ENCODE measurements at places on chromosomes 3 and 15.
A peak's percentile ranks its signal among the peaks of the same experiment; 100 is the strongest.

GRCh38 chr3:196178993-196179379 lies 32.2 kb downstream of the ZDHHC19 start:
- no peak for DNase-seq

GRCh38 chr3:116045314-116045713 lies 400.0 kb downstream of the LSAMP start:
- DNase-seq, result no peak

DNA sequence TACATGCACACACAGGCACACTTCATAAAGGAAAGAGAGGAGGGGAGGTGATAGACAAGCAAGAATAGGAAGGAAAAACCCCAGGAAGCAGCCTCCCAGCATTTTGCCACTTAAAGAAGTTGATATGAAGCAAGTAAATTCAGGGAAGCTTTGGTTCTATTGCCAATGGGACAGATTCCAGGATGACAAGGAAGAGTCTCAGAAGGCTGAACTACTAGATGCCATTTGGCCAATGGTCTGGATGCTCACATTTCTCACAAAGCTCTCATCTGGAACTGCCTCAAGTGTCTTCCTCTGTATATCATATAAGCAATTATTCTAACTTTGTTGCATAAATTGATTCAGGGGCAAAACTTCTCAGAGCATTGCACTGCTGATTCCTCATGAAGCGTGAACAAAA lies 78.8 kb upstream of the STRIT1 start:
- no peak for DNase-seq

DNA sequence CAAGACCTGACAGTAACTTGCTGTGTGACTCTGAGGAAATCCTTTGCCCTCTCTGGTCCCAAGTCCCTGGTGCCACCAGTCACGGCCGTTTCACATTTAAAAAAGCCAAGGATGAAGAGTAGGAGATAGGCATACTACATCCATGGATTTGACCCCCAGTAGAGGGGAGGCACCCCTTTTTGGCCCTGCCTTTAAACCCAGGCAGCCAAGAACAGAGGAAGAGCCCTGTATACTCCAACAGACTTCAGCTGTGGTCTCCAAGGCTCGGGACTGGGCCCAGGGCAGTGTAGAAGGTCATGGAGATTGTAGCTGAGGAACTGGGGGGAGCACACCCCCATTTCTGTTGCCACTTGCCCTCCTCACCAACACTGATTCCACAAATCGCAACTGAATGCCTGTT lies 3.7 kb downstream of the CAV3 start:
- no peak for DNase-seq

- no peak for DNase-seq
These were observed 291.1 kb downstream of the CHL1 start for GRCh38 chr3:487614-488013.

DNA sequence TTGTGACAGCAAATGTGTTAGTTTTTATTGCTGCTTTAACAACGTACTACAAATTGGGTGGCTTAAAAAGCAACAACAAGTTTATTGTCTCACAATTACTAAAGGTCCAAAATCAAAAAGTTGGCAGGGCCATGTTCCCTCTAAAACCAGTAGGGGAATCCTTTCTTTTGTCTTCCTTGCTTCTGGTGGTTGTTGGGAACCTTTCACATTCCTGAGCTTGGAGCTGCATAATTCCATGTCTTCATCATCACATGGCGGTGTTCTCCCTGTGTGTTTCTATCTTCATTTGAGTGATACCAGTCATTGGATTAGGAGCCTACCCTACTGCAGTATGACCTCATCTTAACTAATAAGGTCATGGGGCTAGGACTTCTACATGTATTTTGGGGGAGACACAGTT lies 7.4 kb downstream of the SPRED1 start:
- DNase-seq, result no peak

DNA sequence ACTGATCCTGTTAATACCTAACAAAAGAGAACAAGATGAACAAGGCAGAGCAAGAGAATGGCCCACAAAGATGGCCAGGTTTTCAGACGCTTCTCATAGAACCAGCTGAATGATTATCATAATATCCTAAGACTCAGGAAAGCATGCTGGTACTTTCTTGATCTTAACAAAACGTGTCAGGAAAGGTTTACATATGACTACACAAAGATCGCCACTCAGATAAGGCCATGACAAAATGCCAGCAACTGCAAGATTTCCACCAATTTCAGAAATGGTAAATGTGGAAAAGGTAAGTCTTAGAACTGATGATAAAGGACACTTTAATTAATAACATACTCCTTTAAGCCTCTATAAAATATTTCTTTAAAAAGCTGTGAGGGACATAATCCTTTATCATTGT lies 108.8 kb downstream of the DLG1 start:
- no peak for DNase-seq

GRCh38 chr3:111604119-111604518 lies 9.0 kb upstream of the ZBED2 start:
- DNase-seq, result no peak

GRCh38 chr3:155835341-155836071 lies 18.7 kb downstream of the SLC33A1 start:
- DNase-seq, result no peak

DNA sequence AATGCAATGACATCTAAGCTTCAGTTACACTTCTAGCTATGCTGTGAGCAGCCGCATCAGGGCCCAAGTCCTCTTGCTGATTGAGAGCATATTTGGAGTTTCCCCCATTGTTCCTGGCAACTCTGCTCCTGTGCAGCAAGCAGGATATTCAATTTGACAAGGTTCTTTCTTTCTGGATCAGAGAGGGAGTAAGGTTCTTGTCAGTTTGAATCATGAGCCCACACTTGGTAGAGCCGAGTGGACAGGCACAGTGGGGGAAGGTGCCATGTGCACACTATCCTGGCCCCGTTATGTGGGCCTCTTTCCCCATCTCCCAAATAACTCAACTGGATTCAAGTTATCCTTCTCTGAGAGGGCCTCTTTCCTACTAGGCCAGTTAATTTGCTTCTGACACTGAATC lies 385.4 kb downstream of the ZIC1 start:
- DNase-seq, result no peak

GRCh38 chr3:11077466-11077865 lies 76.8 kb upstream of the HRH1 start:
- no peak for DNase-seq

DNA sequence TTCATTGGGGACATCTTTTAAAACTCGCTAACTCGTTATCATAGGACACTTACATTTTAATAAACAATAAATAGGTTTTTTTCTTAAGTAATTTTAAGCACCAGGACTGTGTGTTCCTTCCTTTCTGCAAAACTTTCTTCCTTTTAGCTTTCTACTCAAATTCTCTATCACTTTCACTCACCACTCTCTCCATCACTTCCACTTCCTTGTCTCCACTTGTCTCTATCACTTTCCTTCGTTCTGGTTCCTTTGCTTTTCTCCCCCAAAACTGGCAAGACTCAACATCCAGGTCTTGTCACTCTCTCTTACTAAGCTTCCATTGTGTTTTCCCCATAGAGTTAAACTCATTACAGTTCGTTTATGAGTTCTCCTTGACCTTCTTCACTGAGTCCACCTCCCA lies 99.0 kb downstream of the ZPLD1 start:
- no peak for DNase-seq

DNA sequence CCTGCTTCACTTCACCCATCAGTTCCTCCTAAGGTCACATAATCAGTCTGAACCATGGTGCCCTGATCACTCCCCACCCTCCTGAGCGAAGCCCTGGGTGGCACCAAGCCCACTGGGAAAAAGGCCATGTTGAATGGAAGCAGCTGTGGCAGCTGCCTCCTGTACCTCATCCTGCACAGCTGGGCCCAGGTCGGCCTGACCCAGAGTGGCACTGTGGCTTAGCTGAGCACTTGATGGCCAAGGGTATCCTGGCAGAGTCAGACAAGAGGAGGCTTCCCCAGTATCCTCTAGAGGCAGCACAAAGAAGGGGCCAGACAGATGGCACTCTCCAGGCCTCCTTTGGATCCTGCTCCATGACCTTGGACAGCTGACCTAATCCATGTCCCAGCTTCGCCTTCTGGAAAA lies 68.4 kb downstream of the TLE3 start:
- DNase-seq, result no peak

- no peak for DNase-seq
These were observed 2.2 kb downstream of the NXPE3 start for GRCh38 chr3:101781166-101781565.

GRCh38 chr3:171309906-171310359 lies 150.3 kb downstream of the TNIK start:
- DNase-seq, result no peak

GRCh38 chr3:141266186-141266585 lies 34.6 kb downstream of the PXYLP1 start:
- no peak for DNase-seq

DNA sequence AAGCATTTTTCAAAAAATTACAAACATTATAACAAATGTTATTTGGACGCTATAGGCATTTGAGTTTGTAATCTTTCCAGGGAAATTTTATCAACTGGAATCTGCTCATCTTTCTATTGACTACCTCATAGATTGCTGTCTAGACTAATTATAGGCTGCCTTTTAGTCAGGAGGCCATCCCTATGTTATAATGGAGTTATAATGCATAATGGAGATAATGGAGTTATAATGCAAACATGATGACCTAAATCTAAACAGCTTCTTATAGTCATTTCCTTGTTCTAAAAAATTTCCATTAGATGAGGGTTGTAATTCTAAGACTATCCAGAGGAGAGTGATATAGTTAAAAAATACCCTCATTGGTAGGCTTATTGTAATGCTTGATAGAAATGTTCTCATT lies 226.4 kb downstream of the SI start:
- no peak for DNase-seq

DNA sequence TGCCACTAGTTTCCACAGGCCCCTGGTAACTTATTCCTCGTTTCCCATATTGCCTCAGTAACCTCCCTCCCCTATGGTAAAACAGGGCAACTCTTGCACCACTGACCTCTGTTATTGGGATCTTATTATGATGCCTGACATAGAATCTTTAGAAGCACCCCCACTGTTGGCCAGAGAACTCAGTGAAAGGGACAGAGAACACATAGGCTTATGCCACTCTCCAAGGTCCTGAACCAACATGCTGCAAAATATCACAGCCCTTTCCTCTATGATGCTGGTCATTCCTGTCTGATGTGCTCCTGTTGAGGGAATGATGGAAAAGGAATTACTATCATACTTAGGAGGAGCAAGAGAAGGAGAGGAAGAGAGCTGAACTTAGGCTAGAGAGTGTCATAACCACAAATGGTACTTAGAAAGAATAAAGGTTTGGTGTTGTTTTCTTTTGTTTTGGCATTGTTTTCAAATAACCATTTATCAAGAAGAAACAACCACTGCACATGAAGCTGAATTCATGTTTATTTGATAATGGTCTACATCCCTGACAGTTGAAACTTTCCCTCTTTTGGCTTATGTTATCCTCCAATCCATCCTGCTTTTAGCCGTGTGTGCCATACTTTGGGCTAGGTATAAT lies 330.2 kb downstream of the EPHB1 start:
- no peak for DNase-seq

DNA sequence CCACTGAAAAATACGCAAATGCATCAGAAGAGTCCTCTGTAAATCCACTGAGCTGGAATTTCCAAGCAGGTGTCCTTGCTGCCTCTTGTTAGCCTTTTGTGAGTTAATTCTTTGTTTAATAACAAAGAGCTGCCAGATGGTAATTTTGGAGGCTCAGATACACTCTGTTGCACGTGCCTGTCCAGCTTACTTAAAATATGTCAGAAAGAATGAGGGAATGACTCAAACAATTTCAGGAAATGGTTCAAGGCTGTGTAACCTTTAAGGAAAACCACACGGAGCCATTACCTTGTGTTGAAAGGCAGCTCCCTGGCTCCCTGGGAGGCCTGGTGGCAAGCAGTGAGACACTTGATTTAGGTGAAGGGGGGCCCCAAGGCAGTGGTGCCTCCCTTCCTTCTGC lies 302.2 kb upstream of the CTDSPL start:
- DNase-seq, result peak; percentile 12

GRCh38 chr3:127565711-127566110 lies 24.8 kb downstream of the TPRA1 start:
- DNase-seq, result no peak

DNA sequence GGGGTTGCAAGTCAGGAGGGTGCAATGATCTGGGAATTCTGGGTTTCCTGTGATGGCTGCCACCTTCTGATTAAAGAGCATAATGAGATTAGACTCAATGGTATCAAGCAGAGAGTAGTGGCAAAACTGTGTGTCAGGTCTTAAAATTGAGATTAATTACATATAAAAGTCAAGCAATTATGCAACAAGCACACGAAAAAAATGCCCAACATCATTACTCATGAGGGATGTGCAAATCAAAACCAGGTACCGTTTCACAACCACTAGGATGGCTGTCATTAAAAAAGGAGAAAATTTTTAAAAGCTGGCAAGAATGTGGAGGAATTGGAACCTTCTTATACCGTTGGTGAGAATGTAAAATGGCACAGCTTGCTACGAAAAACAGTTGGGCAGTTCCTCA lies 205.0 kb downstream of the OSBPL10 start:
- DNase-seq, result no peak

DNA sequence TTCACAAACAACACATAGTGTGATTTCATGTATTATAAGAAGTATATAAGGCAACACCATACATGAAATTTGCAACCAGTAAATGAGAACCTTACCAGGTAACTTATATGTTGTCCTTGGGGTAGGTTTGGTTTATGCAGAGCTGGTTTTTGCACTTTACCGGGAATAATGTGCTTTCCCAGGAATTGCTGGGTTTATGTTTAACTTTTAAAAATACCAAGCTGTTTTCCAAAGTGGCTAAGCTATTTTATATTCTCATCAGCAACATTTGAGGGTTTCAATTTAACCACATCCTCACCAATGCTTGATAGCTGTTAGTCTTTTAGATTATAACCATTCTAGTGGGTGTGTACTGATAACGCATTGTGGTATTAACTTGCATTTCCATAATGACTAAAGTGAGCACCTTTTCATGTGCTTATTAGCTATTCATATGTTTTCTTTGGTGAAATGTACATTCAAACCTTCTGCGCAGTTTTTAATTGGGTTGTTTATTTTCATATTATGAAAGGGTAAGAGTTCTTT lies 71.6 kb downstream of the KY start:
- no peak for DNase-seq

DNA sequence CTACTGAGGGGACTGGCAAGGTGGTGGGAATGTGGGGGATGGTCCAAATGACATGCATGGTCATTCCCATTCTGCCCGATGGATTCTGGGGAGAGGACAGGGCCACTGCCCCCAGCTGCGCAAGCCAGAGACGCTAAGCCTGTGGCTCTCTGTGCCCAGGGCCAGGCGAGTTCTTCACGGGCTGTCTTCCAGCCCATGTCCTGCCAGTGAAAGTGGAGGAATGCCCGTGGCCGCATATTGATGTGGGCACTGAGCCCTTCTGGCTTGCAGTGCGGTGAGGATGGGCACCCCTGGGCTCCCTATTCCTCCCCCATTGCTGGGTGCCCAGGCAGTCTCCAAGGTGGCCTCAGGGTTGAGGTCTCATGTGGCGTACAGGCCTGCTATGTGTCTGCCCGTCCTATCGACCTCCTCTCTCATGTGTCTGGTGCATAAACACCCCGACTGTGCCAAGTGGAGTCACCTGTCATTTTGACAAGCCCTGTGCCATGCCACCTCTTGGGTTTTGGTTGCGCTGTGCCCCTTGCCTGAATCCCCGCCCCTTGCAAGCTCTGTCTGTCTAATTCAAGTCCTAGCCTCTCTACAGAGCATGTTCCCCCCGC lies 116.8 kb downstream of the TMEM266 start:
- no peak for DNase-seq

GRCh38 chr3:13546667-13547171 lies 2.2 kb upstream of the FBLN2 start:
- no peak for DNase-seq
